NCI-H1930 (cell line): ENCODE measurements at places on chromosomes 13 and 19.

DNA sequence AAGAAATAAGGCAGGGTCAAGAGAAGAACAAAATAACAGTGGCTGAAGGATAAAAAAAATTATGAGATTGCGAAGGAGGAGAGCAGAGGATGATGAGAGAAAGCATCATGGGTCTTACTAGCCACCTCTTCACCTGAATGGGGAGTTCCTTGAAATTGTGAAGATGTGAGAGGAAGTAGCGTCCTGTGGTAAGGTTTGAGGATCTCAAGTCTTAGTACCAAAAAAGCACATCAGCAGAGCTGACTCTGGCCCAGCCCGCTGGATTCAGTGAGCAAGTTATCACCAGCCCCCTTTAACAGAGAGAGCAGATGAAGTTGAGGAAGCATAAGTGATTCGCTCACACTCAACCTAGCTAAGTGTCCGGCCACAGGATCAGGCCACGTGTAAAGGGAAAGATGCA, 61.8 kb downstream of the RXFP2 start:
- no peak for DNase-seq

DNA sequence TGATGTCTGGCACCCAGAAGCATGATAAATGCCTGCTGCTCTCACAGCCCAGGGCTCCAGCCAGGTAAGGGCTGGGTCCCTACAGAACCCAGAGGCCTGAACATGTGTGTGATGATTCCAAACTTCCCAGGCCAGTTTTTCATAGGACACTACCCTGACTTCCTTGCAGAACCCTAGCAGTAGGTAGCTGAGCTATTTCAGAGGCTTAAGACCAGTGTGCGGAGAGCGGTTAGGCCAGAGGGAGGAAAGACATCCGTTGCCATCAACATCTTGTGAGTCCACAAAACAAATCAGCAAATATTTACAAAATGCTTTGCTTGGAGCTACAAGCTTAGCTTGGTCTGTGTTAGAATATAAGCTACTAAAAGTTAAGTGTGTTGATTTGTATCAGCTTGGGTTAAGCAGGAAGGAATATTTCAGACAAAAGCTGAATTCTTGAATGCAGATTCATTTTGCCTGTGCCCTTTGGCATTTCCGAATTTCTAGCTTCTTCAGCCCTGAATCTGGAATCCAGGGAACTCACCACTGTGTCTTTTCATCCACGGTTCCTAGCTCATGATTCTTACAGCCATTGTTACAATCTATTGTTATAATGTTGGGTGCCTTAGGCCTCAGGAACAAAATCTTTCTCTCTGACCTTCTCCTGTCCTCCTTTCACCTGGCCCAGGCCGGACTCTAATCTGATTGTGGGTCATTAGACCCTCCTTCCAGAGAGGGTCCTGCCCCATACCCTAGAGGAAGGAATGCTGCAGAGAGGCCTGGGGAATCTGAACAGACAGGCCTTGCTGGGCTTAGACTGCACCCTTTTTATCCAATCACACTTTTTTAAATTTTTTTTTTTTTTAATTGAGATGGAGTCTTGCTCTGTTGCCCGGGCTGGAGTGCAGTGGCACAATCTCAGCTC, 12.4 kb downstream of the RAB20 start:
- DNase-seq, result no peak

DNA sequence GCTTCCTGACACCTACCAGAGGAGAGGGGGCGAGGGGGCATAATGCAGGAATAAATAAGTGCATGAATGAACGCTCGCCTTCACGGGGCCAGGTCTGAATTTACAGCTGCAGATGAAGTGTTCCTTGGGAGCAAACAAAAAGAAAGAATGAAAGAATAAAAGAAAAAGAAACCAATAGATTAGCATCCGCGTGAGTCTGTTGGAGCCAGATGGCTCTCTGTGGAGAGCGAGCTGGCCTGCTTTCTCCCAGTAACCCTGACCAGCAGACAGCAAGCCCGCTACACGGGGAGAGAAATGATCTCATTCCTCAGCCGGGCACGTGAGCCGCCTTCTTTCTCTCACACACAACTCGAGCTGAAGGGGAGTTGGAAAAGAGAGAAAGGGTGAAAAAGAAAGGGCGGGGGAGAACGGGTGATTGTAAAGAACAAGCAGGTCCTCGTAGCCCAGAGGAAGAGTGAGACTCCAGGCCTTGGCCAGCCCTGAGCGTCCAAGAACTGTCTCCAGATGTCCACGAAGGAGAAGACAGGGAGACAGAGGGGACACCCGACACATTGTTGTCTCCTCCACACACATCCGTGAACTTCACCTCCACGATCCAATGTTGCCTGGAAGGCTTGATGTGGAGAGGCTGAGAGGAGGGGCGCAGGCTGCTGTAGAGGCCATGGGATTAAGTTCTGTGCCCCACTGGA, 81.4 kb downstream of the RNASEH2B start:
- DNase-seq, result no peak

- no peak for DNase-seq
These were observed 19.4 kb upstream of the PLEKHF1 start for GRCh38 chr19:29645911-29646310.

- no peak for DNase-seq
These were observed 10.8 kb upstream of the C19orf33 start for GRCh38 chr19:38293281-38293680.

- DNase-seq, result no peak
These were observed 100.7 kb upstream of the OBI1 start for GRCh38 chr13:78759704-78760103.

GRCh38 chr13:101576455-101576854, 124.0 kb downstream of the ITGBL1 start:
- DNase-seq, result no peak

GRCh38 chr13:56736966-56737365, 403.8 kb upstream of the PRR20A start:
- DNase-seq, result no peak

- DNase-seq, result peak; percentile 51
These were observed 4.2 kb downstream of the LIPE start for GRCh38 chr19:42422901-42423461.

DNA sequence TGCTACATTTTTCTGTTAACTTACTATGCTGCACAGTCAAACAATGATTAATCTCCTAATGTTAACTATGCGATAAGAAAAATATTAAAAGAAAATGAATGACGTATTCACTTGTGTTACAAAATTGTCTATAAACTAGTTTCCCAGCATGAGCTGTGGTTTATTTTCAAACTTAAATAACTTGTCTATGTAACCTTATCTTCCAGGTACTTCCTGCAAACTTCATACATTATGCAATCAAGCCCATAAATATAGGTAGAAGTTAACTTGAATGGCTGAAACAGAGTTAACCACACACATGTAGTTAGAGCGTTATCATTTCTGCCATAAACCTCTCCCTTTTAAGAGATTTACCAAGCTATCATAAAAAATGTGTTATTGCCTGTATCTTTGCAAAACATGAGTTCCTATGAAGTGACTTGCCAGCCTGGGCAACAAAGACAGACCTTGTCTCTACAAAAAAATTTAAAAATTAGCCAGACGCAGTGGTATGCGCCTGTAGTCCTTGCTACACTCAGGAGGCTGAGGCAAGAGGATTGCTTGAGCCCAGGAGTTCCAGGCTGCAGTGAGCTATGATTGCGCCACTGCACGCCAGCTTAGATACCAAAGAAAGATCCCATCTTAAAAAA, 17.7 kb upstream of the KLF5 start:
- no peak for DNase-seq

DNA sequence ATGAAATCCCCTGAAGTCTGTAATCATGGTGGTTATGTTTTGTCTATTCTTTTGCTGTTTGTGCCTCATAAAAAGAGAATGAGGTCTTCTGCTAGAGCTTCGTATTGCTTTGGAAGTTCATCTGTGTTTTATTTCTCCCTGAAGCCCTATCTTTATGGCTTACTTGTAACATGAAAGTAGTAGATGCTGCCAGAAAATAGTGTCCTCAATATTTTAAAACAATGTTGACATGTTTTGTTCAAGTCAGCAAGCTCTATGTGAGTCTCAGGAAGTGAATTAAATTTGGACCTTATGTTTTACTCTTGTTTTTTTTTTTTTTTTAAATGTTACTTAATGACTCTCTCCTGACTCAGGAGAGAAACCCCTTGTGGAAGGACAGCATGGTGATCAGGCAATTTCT, 130.5 kb downstream of the B3GLCT start:
- DNase-seq, result no peak

DNA sequence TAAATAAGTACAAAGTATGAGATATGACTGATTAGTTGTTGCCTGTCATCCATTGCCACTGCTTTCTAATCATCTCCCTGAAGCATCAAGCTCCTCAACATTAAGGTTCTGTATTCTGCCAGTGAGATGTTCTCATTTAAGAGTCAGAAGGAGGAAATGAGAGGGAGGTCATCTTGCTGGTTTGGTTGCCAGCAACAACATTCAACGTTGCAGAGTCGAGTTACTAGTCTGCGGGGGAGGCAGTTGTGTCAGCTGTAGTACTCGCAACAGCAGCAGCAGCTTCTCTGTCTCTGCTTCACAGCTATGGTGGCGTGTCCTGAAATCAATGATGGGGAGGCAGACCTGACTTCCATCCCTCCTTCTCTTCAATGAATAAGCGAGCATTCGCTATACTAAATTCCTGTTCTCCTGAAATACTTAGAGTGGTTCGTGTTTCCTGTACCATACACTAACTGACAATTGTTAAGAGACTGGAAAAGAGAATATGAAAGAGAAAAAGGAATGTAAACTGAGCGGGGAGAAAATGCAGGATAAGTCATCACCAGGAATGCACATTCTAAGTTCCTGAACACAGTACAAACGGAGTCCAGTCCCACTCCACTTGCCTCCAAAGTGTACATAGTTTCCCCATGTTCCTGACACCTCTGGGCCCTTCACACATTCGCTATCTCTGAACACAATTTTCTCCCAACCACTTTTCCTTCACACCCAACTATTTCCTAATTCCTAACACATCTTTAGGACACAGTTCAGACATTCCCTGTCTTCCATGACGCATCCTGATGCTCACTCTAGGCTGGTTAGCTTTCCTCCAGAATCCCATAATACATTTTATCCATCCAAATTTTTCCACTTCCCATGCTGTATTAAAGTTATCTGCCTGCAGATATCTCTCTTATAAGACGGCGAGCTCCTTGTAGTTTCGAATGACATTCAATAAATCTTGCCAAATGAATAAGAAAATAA, 263.0 kb downstream of the KLF12 start:
- no peak for DNase-seq

DNA sequence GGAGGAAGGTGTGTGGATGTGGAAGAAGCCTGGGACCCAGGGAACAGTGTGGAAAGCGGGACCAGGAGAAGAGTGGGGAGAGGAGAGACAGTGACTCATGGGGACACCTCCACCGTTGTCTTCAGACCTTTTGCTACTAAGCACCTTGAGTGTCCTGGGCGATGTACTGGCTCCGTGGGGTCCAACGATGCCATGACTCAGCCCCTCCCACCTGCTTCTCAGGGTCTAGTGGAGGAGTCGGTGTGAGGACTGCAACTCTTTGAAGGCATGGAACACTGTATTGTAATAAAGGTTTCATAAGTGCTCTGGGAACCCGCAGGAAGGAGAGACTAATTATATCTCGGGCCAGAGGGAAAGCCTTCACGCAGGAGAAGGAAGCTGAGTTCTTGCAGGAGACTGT, 166.9 kb upstream of the KL start:
- no peak for DNase-seq

GRCh38 chr13:113374511-113375175, 10.7 kb upstream of the GRTP1 start:
- no peak for DNase-seq

DNA sequence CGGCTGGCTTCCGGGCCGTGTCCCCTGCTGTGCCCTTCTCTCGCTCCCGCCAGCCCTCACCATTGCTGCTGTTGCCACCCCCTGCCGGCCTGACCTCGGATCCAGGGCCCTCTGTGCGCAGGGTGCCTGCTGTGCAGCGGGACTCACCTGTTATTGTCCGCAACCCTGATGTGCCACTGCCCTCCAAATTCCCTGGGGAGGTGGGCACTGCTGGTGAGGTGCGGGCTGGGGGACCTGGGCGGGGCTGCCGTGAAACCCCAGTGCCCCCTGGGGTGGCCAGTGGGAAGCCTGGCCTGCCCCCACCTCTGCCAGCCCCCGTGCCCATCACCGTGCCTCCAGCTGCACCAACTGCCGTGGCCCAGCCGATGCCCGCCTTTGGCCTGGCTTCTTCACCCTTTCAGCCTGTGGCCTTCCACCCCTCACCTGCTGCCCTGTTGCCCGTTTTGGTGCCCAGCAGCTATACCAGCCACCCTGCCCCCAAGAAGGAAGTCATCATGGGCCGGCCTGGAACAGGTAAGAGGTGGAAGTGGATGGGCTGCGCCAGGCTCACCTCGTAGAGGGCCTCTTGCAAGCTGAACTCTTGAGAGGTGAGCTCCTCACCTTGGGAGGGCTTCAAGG, 5.1 kb downstream of the CIC start:
- DNase-seq, result no peak

GRCh38 chr13:21938168-21938567, 267.3 kb downstream of the FGF9 start:
- no peak for DNase-seq

GRCh38 chr13:71619096-71619495, 247.9 kb downstream of the DACH1 start:
- no peak for DNase-seq

DNA sequence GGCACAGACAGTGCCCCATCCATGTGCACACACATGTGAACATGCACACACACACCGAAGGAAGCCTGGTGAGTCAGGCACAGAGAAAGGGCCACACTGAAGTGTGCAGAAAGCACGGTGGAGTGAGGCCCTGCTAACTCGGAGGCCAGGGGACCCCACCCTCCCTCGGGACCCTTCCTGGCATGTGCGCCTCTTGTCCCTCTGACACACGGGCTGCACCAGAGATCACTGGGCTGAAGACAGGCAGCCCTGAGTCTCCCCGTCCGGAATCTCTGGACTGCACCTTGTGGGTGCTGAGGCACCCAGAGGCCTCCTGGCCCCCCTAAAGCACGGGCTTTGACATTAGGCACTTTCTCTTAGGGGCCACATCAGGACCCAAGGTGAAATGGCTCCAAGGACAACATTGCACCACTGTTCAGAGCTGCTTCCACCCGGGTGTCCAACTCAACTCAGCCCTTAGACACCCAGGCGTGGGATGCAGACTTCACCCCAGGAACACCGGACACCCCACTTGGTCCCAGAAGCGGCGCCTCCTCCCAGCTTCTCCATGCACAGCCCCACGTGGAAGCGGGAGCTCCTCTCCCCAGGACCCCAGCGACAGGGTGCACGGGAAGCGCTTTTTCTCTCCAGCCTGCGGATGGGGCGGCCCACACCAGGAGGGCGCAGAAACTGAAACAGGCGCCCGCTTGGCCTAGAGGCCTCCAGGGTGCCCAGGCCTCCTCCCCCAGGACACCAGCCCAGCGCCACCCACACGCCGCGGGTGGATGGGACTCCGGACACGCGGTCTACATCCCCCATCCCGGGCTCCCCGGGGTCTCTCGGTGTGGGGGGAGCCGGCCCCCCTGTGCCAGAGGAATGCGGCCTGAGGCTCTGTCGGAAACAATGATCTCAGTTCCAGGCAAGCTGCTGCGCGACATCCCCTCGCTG, 90.2 kb downstream of the SPACA7 start:
- no peak for DNase-seq
